ENCODE measurements at places on chromosomes 4 and X.

DNA sequence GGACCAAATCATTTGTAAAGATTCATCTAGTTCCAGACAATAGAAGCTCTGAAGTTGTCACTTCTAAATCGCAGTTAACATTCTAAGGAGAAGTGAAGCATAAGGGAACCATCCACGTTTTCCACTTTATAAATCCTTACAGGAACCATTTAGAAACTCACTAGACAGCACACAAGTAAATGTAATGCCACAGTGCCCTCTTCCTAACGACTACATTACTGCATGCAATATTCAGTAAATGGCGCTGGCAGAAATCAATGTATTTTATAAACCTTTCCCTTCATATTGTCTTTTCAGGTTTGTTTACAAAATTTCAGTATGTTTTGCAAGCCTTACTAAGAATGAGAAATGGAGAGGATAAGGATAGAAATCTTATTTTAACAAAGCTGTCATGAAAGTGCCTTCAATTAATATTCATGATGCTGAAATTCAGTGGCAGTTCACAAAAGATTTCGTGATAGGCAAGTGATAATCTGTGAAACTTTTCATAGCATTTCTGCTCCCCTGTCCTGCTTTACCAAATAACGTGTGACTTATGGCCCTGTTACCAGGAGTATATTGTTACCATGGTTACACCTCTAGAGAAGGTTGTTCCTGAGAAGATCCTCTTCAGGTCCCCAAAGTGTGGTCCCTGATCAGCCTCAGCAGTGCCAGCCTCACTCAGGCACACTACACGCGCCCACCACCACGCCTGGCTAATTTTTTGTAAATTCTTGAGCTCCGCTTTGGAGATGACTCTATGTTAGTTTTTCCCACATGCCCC is 54.2 kb downstream of the TMA16 start:
- no peak for DNase-seq

GRCh38 chr4:157226601-157227000 is 6.1 kb downstream of the GRIA2 start:
- no peak for DNase-seq

- no peak for DNase-seq
These were observed 171.5 kb upstream of the VEGFC start for GRCh38 chr4:176964116-176964691.

DNA sequence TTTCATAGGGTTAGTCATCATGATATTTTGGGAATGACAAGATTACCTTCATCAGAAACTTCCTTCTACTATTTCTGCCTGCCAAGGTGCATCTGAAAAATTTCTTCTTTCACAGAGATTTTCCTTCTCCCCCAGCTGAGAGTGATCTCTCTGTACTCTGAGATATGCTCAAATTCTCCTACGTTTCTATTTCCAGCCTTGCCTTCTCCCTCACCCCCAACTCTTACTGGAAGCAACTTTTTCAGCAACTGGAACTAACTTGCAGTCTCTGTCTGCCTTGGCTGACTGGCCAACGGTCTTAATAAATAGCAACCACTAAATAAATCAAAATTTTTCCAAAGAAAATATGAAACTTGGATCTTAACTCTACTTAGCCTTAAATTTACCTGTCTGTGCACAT is 122.3 kb downstream of the MAML3 start:
- DNase-seq: no peak

GRCh38 chr4:25413261-25413660 is 36.2 kb downstream of the ANAPC4 start:
- no peak for DNase-seq
